ENCODE measurements at places on chromosomes 1 and 21.

DNA sequence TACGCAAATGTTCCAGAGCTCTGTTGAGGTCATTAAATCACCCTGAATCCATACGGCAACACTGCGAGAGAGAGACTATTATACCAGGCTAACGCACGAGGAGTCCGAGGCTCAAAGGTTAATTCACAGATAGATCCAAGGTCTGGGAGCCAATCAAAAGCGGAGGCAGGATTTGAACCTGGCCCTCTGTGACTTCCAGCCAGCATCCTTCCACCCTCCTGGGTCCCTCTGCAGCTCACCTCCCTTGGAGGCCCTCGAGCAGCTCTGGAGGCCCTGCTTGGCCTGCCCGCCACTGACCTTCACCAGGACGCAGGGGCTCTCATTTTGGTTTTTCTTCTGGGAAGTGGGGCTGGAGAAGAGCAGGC is 42.1 kb downstream of the KIAA1614 start:
- DNase-seq: no peak

DNA sequence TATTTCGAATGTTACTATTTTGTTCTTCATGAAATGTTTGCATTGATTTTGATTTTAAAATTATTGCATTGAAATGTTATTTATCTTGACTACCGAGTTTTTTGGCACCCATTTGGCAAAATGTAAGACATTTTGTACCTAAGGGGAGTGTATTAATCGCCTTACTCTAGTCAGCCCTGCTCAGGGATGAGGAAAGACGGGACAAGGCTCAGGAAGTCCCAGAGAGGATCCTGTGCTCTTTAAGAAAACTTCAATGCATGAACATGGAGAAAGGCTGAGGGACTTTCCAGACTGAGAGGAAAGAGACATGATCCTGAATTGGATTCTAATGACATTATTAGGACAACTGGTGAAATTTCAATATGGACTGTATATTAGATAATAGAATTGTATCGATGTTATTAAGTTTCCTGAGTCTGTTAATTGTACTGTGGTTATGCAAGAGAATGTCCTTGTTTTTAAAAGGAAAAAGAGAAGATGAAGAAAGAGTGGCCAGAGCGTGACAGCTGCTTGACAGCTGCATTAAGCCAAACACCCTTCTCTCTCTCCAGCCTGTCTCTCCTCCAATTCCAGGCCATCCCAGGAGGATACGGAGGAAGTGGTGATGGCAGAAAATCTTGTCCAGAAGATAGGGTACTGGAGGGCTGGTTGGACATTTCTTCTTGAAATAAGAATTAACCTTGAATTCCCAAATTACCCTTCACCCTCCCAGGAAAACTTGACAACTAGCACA is 66.0 kb downstream of the PLEKHA6 start:
- no peak for DNase-seq

DNA sequence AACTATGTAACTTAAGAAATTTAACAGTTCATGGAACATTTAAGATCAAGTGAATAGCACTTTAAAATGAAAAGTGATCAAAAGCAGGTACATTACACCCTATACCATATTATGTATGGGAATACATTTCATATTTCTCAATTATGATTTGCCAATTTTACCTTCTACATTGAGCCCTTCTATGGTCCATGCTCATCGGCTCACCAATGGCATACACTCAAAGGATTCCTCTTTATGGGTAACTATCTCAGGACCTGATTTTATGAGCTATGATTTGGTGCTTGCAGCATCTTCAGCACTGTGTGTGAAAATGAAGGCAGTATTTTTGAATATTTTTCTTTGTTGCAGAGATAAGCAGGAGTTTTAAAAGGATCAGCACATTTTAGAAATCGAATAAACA is 33.5 kb downstream of the FUBP1 start:
- DNase-seq: no peak

- no peak for DNase-seq
Observed at GRCh38 chr1:200512191-200512590, 102.4 kb upstream of the ZNF281 start.

DNA sequence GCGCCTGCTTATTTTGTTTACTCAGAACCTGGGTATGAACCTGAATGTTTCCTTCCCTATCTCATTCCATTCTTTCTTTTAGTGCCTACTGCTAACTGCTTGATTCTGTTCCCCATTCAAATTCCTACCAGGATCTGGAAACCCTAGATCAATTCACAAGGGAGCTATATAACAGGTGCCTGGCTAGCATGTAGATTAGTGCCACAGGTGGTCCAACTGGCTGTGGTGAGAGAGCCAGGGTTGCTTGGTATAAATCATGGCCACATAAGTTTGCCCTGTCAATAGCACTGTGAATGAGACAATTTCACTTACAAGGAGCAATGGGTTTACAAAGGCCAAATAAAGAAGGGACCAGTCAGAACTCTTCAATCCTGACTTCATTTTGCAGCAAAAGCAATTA is 6.6 kb upstream of the PRPF38B start:
- DNase-seq: no peak

- DNase-seq: no peak
Observed at GRCh38 chr1:29590583-29591565, 354.6 kb downstream of the PTPRU start.
